IPS DF 19.7 (cell line): ENCODE measurements at places on chromosomes 7 and 10.

DNA sequence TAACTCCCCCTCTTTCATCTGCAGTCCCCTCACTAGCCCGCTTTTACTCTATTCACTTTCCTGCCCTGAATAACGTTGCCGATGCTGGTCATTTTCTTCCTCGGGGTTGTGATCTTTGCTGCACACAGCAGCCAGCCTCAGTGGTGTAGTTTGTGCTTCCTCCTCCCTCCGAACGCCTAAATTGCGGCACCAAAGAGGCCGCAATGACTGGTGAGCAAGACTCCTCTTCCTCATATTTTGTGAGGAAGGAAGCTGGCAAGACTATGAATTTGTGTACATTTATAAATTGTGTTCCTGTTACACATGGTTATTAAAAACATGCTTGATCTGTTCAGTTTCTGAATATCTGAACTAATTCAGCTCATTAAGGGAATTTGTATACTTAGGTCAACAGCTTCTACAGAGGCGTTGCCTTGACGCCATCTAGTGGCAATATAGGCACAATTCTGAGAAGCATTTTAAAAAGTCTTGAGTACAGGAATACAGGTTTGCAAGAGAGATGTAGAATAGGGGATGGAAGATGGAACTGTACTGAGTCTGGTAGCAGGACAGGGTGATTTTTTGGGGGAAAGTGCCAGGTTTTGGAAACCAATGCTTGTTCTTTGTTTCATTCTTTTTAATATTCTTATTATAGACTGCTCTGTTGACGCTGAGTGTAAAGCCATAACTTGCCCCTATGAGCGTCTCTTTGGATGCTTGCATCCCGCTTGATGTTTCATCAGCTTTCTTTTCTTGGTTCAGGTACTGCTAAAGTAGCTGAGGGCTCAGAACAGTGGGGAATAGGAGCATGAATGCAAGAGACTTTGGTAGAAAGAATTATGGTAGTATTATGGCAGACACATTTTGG is 4.1 kb upstream of the TAS2R5 start:
- peak; percentile 15 for DNase-seq

GRCh38 chr10:53135213-53135896 is 362.8 kb upstream of the MBL2 start:
- DNase-seq: no peak

DNA sequence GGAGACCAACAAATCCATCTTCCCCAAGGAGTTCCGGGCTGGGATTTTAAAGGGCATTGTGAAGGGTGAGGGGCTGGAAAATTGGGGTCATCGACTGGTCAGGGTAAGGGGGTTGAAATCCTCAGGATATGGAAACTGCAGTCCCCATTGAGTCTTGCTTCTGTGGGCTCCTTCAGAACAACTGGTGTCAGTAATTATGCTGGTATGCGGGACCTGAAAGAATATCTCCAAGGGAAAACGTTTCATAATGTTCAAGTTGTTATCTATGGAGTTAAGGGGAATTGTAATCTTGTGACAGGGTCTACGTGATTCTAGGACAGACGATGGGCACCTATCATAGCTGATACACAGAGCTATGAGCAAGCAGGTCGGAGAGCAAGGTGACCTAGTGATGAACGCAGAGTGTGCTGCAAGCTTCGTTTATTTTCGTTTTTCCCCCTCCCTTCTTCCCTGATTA is 494 bp upstream of the RHBDD2 start:
- no peak for DNase-seq

GRCh38 chr7:150722431-150722931 is 6.1 kb downstream of the GIMAP1 start:
- DNase-seq: no peak

GRCh38 chr7:51633596-51633995 is 317.0 kb upstream of the COBL start:
- DNase-seq: no peak

- DNase-seq: no peak
Measured at GRCh38 chr7:43302211-43302711, 189.8 kb downstream of the HECW1 start.

- no peak for DNase-seq
Measured at GRCh38 chr10:79069325-79070080, 737 bp downstream of the ZMIZ1 start.

- no peak for DNase-seq
Measured at GRCh38 chr7:145105561-145105960, 269.7 kb upstream of the TPK1 start.

DNA sequence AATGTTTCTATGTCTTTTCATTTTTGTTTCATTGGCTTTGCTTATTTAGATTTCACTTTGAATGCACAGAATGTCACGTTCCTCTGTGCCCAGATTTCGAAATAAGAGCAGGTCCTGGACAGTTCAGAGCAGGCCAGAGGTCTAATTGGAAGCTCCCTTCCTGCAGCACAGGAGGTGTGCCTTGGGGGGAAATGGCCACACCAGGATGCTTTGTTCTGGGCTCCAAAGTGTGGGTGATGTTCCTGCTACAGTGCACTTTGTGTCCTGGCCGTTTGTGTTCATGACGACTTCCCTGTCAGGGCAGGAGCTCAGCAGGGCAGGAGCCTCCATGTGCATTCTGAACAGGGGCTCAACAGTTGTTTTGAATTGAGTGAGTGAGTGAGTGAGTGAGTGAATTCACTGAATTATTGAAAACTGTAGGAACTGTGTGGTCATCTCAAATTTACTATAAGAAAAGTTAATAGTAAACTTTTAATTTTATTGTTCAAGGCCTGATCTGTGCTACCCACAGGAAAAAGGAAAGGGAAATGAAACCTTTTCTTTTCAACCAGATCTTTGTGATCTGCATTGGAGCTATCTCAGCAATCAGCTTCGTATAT is 109.5 kb upstream of the GJD4 start:
- no peak for DNase-seq

GRCh38 chr7:155638366-155638765 is 6.1 kb upstream of the RBM33 start:
- DNase-seq: no peak

DNA sequence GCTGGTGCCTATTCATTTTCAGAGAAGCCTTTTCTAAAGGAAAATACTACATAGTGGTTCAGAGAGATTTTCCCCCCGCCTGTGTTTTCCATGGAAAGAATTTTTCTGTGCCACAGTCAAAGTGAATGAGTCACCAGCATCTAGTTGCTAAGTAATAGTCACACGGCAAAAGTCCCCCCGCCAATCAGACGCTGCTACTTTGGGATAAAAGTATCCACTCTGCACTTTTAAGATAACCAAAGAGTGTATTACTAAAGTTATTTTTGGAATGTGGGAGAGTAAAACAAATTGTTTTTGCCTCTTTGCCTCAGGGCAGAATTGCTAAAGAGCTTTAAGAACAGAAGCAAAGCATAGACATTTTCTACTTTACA is 23.5 kb downstream of the ABLIM1 start:
- no peak for DNase-seq

DNA sequence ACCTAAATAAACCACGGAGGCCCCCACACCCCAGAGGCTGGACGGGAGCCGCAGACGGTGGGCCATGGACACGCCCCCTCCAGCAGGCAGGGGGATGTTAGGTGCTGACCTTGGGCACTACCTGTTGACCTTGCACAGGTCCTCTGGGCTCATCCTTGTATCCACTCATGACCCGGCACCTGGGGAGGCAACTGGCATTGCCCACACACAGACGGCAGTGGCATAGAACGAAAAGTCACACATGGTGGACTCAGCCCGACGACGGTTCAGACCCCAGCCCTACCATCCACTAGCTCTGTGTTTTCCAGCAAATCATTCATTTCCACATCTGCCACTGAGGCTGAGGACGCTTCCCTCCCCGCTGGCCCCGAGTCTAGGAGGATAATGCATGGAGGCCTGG is 247.7 kb upstream of the PPP2R2D start:
- DNase-seq: no peak

- no peak for DNase-seq
Measured at GRCh38 chr7:128731184-128731583, 8.0 kb upstream of the CALU start.

- DNase-seq: no peak
Measured at GRCh38 chr7:88888684-88889083, 93.1 kb upstream of the TEX47 start.

DNA sequence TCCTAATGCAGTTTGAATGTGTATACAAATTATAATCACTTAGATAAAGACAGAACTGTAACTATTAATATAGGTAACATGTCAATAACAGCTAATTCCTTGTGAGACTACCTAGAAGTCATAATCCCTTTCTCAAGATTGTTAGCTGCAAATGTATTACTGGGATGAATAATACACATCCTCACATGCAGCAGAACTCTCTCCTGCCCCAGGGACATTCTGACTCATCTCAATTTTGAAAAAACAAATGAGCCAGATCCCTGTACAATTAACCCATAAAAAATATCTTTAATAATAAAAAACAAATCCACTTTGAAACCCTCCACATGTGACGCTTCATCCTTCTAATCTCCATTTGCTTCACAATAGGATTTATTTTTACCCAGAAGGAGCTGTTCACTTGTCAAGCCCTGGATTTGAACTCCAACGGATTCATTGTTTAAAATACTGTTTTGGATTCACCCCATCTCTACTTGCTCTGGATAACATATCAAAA is 428.4 kb upstream of the TEX47 start:
- DNase-seq: no peak

GRCh38 chr7:142876236-142876960 is 9.1 kb downstream of the TRPV6 start:
- no peak for DNase-seq

GRCh38 chr10:70055550-70055949 is 2.9 kb downstream of the MACROH2A2 start:
- no peak for DNase-seq

- no peak for DNase-seq
Measured at GRCh38 chr10:78817361-78817760, 251.4 kb upstream of the ZMIZ1 start.

DNA sequence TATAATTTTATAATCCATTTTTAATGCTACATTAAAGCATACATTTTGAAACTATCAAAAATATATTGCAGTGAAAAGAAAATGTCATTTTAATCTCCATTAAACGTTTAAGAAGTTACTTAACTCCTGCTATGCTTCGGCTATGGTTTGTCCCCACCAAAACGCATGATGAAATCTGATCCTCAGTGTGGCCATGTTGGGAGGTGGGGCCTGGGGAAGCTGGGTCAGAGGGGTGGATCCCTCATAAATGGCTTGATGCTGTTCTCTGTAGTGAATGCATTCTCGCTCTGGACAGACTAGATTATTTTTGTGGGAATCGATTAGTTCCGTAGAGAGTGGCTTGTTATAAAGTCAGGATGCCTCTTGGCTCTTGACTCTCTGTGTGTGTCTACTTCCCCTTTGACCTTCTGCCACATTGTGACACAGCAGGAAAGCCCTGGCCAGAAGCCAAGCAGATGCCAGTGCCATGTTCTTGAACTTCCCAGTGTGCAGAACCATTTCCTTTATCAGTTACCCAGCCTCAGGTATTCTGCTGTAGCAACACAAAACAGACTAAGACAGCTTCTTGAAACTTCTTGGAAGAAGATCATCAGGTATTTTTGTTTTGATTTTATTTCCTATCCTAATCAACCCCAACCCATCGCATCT is 77.8 kb downstream of the TCERG1L start:
- no peak for DNase-seq

GRCh38 chr7:116027786-116028185 is 2.8 kb downstream of the TFEC start:
- DNase-seq: no peak

- no peak for DNase-seq
Measured at GRCh38 chr7:74586258-74587175, 71.0 kb upstream of the GTF2I start.

- DNase-seq: no peak
Measured at GRCh38 chr7:25385506-25386136, 157.3 kb upstream of the NPVF start.

DNA sequence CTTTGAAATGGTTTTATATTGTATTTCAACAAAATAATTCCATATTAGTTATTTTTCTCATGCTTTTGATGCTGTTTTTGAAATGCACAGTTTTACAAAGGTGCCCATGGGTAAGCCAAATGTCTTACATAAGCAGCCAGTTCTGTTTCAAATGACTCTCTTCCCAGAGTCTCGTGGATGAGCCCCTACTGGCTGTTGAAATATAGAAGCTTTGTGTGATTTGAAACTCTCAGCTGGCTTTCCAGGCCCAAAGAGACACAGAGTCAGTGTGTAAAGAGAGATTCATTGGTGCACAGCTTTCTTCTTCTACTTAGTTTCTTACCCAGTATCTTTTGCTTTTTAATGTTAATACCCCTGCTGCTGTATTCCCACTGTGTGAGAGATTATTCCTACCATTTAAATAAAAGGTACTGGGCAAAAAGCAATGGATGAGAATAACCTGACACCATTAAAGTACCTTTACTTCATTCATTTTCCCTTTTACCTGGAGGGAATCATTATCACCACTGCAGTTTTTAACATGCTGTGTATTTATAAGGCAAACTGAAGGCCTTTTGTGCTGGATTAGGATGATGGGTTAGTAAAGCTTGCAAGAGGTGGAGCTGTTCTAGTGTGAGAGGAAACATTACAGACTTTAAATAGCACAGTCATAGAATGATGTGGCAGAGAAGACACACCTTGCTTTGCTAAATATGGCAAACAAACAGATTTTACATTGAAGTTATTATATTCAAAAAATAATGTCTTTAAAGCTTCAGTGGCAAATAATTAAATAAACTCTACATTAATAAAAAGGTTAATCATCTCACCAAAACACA is 415.1 kb downstream of the THSD7A start:
- no peak for DNase-seq

DNA sequence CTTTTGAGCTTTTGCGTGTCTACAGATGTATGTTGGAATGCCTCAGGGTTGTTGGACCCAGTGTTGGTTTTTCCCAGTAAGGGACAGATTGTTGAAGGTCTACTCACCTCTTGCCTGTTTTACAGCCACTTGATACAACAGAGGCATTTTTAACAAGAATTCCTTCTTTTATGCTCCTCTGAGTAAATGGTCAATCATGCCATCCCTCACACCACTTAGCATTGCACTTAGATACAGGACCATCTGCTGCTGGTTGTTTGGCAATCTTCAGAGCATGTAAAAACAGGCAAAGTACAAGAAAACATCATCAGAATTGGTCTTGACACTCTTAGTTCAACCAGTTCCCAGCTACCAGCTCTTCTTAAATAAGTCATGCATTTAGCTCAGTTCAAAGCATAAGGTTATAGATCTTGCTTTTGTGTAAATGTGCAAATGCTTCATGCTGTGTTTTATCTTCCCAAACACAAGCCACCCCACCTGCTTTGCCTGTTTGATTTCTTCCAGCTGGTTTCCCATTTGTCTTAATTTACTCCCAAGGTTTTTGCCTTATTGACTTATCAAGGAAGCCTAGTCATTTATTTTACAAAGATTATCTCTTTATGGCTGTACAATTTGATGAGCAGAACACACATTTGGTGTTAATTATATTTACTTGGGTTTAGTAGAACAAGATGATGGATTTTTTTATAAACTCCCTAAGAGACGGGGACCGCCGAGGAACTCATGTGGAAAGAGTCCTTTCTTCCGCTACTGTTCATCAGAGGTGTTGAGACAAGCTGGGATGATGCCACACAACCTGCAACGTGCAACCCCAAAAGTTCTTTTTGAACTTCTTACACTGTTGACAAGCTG is 136.6 kb downstream of the AHR start:
- no peak for DNase-seq

DNA sequence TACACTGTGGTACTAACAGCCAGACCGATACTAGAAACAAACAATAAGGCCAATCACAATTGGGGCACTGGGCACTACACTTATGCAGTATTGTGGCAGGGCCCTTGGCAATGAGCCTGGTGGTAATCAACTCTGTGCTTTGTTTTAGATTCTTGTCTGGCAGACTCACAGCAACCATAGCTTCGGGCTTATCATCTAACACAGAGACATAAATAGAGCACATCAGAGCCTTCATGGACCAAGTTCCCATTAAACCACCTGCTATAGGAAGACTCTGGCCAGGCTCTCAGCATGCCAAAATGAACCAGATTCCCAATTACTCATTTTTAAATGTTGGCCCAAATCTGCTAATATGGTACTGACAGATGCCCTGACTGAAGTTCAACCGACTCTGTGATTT is 218.6 kb downstream of the DGKI start:
- DNase-seq: no peak
